ENCODE measurements at places on chromosomes 5 and 9. TPM values are rescaled to one million over a fixed set of nuclear protein-coding genes. Genes with fewer than 3 reads are reported as not detected.

Gene HSPA5
- total RNA-seq, result 110 TPM

Gene IRX4
- 0.53 TPM for total RNA-seq

Gene GDF9
- 0.16 TPM for total RNA-seq

Gene PCA3
- total RNA-seq, result not detected

Gene SLC25A2
- not detected for total RNA-seq

Gene NDUFS6
- total RNA-seq, result 148 TPM

Gene TAF11L5
- total RNA-seq, result not detected

Gene ZFP2
- total RNA-seq, result 0.05 TPM

Gene SLIT3
- total RNA-seq, result not detected

Gene DOK3
- total RNA-seq, result 2.3 TPM

Gene HTR4
- total RNA-seq, result not detected

Gene PAPPA
- total RNA-seq, result 0.30 TPM

Gene RNF44
- total RNA-seq, result 19.6 TPM

Gene PCDHGA12
- total RNA-seq, result 0.80 TPM

Gene PCDHA9
- total RNA-seq, result 1.8 TPM

Gene ZNF366
- not detected for total RNA-seq

Gene FBN2
- 0.16 TPM for total RNA-seq

Gene SLC45A2
- 0.49 TPM for total RNA-seq

Gene TNFSF8
- not detected for total RNA-seq

Gene IFNA13
- not detected for total RNA-seq

Gene C9orf50
- 0.56 TPM for total RNA-seq

Gene IFNB1
- total RNA-seq, result not detected

Gene CDC20B
- not detected for total RNA-seq

Gene MEIKIN
- not detected for total RNA-seq

Gene CXCL14
- total RNA-seq, result not detected

Gene C5orf63
- total RNA-seq, result 2.9 TPM

Gene PCDHB15
- 2.7 TPM for total RNA-seq

Gene SOWAHA
- total RNA-seq, result 0.32 TPM

Gene GABRA1
- not detected for total RNA-seq

Gene NR6A1
- total RNA-seq, result 2.9 TPM

Gene KCNT1
- total RNA-seq, result not detected

Measured in A375 (cell line).